Eye (tissue), 1 donor: ENCODE measurements at places on chromosomes 11 and 22.

DNA sequence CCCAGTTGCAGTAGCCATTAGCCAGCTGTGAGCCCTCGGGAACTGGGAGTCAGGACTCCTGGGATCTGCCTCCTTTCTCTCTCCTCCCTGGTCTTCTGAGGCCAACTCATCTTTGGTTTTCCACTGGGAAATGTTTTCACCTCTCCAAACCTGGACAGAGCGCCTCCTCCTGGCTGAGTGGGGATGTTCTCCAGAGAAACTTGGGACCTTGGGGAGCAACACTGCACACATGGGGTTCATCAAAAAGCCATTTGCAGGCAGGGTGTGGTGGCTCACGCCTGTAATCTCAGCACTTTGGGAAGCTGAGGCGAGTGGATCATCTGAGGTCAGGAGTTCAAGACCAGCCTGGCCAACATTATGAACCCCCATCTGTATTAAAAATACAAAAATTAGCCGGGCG is 145.4 kb downstream of the NECTIN1 start:
- no peak for DNase-seq

- no peak for DNase-seq
These were observed 81.0 kb upstream of the SNX19 start for GRCh38 chr11:130997278-130997677.

GRCh38 chr11:106186630-106187029 is 109.2 kb downstream of the AASDHPPT start:
- DNase-seq, result no peak

DNA sequence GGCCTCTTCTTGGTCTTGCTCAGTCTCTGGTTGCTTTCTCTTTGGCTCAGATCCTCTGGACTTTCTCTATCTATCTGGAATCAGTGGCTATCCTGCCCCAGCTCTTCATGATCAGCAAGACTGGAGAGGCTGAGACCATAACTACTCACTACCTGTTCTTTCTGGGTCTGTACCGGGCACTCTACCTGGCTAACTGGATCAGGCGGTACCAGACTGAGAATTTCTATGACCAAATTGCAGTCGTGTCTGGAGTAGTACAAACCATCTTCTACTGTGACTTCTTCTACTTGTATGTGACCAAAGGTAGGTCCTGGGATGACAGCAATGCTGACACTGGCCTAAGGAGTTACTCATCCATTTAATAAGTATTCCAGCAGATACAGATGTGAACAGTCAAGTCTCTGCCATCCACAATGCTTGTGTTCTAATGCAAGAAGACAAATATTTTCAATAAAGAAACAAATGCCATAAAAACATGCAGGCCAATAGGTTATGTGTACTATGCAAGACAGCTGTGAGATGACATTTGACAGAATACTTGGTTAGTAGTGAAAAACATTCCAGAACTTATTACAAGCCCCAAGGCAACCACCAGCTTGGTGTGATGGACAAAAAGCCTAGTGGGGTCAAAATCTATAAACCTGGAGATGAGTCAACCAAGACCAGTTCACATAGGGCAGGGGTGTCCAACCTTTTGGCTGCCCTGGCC is 13.4 kb downstream of the KDELR3 start:
- no peak for DNase-seq

- no peak for DNase-seq
These were observed 5.8 kb upstream of the KDM2A start for GRCh38 chr11:67113231-67113721.

GRCh38 chr11:46248289-46249102 is 29.0 kb upstream of the CREB3L1 start:
- DNase-seq, result no peak

DNA sequence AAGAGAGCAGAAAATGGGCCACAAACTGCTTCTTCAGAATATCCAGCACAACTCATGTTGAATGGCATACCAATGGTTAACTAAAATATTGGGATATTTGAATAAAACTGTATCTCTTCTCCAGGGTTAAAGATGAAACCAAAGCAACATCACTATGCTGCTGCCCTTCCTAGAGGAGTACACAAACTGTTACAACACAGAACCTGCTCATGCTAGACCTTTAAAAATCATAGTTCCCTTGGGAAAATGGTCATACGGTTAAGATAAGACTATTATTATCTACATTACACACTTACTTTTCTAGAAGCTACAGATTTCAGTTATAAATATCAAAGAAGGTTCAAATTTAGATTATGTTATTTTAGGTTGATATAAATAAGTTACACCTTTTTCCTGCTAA is 78.6 kb upstream of the TP53AIP1 start:
- no peak for DNase-seq

- DNase-seq, result no peak
These were observed 23.2 kb downstream of the TBX1 start for GRCh38 chr22:19783586-19784383.

- DNase-seq, result no peak
These were observed 57.2 kb downstream of the SPECC1L start for GRCh38 chr22:24327832-24328231.

DNA sequence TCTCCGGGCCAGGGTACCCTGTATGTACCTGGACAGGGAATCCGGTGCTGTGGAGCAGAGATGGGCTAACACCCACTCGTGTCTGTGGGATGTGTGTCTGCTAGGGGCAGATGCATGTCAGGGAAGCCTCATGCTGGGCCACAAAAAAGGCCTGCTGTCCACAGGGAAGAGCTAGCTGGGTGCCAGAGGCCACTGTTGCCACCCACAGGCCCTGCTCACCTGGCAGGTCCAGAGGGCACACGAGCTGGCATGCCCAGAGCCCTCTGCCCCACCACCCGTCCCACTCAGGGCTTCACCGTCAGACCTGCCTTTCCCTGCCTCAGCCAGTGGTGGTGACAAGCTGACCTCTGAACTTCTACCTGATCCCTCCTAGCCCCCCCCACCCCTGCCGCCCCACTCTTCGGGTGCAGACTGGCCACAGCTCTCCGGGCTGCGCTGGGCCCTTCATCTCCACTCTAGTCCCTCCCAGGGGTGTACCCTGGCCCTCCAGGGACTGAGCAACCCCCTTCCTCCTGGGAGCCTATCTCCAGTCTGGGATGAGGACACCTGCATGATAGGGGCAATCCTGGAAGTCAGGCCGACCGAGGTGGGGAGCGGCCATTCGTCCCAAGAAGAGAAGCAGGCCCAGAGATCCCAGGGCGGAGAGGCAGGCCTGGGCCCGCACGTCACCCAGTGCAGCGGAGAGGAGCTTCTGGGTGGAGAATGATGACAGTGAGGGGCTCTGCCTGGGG is 1.4 kb downstream of the SLC25A22 start:
- no peak for DNase-seq

DNA sequence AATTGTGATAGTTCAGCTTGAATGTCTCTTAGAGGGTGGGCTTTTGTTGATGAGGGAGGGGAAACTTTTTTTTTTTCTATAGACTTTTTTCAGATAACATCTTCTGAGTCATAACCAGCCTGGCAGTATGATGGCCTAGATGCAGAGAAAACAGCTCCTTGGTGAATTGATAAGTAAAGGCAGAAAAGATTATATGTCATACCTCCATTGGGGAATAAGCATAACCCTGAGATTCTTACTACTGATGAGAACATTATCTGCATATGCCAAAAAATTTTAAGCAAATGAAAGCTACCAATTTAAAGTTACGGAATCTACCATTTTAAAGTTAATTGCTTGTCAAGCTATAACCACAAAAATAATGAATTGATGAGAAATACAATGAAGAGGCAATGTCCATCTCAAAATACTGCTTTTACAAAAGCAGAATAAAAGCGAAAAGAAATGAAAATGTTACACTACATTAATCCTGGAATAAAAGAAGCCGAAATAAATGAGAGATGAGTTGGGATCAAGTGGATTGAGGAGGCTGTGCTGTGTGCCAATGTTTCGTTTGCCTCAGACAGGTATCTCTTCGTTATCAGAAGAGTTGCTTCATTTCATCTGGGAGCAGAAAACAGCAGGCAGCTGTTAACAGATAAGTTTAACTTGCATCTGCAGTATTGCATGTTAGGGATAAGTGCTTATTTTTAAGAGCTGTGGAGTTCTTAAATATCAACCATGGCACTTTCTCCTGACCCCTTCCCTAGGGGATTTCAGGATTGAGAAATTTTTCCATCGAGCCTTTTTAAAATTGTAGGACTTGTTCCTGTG is 3.9 kb downstream of the MALAT1 start:
- peak; percentile 88 for DNase-seq

DNA sequence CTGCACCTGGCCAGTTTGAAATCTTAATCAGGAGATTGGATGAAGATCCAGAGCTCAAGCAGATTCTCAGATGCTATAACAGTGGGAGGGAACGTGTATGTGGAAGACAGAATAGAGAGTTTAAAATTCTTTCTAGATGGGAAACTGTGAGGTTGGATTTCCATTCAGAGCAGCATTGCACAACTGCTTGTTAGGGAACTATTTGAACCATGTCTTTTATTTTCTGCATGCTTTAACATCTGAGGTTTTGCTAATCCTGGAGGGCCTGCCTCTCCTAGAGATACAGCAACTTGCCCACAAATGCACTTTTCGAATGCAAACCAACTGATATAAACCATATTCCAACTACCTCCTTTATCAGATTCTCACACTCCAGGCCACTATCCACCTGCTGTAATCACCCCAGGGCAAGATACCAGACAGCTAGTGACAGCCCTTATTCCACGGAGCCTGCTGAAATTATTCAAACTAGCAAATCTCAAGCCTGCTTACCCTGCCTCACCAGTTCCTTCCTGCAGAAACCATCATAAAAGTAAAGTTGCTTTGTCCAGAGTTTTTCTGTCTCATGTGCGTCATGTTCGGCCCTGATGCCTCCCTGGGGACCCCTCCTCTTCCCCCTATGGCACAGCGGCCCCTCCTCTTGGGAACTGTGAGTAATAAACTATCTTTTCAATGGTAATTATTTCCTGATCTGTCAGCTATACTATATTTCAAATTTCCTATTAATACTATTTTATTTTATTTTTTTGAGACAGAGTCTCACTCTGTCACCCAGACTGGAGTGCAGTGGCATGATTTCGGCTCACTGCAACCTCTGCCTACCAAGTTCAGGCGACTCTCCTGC is 18.4 kb upstream of the SEC14L4 start:
- DNase-seq, result no peak

GRCh38 chr11:19723572-19724342 is 11.1 kb downstream of the NAV2 start:
- peak; percentile 46 for DNase-seq

GRCh38 chr22:38295339-38295738 is 21.9 kb downstream of the CSNK1E start:
- DNase-seq, result no peak

- no peak for DNase-seq
These were observed 6.4 kb downstream of the SELENOM start for GRCh38 chr22:31100762-31101525.

DNA sequence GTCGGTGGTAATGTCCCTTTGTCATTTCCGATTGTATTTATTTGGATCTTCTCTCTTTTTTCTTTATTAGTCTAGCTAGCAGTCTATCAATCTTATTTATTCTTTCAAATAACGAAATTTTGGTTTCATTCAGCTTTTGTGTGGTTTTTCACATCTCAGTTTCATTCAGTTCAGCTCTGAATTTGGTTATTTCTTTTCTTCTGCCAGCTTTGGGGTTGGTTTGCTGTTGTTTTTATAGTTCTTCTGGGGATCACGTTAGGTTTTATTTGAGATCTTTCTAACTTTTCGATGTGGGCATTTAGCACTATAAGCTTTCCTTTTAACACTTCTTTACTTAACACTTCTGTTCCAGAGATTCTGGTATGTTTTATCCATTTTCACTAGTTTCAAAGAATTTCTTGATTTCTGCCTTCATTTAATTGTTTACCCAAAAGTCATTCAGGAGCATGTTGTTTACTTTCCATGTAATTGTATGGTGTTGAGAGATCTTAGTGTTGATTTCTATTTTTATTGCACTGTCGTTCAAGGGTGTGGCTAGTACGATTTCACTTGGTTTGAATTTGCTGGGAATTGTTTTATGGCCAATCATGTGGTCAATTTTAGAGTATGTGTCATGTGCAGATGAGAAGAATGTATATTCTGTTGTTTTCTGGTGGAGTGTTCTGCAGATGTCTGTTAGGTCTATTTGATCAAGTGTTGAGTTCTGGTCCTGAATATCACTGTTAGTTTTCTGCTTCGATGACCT is 7.7 kb upstream of the SCGB1D1 start:
- no peak for DNase-seq

DNA sequence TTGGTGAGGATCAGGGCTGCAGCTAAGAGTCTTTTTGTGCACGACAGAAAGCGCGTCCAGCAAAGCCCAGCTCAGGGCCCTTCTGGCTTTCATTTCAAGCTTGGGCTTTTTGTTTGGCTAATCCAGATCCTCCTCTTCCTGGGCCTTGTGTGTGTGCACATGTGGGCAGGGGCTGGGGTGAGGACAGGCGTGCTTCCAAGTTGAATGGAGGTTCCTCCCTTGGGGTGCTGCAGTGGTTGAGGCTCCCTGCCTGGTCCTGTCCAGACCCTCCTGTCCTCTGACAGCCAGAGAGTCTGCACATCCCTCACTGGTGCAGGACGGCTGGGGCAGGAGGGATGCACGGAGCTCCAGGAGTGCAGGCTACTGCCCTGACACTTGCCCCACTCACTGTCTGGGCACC is 62.0 kb upstream of the NECTIN1 start:
- DNase-seq, result no peak

- no peak for DNase-seq
These were observed 17.2 kb upstream of the CTSD start for GRCh38 chr11:1780700-1781592.

DNA sequence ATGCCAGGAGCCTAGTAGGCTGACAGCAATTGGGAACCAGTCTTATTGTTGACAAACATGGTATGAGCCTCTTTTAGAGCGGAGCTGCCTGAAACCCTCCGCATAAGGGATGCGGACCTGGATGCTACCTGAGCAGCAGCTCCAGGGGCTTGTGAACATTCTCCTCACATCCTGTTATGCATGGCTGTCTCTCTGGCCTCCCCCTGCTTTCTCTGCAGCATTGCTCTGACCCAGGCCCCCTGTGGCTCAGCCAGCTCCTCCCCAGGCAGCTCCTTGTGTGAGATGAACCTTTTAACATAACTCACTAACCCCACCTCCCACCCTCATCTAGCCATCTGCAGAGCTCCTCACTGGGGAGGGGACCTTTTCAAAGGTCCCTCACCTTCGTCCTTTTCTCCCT is 6.0 kb downstream of the BMAL1 start:
- DNase-seq, result peak; percentile 41

DNA sequence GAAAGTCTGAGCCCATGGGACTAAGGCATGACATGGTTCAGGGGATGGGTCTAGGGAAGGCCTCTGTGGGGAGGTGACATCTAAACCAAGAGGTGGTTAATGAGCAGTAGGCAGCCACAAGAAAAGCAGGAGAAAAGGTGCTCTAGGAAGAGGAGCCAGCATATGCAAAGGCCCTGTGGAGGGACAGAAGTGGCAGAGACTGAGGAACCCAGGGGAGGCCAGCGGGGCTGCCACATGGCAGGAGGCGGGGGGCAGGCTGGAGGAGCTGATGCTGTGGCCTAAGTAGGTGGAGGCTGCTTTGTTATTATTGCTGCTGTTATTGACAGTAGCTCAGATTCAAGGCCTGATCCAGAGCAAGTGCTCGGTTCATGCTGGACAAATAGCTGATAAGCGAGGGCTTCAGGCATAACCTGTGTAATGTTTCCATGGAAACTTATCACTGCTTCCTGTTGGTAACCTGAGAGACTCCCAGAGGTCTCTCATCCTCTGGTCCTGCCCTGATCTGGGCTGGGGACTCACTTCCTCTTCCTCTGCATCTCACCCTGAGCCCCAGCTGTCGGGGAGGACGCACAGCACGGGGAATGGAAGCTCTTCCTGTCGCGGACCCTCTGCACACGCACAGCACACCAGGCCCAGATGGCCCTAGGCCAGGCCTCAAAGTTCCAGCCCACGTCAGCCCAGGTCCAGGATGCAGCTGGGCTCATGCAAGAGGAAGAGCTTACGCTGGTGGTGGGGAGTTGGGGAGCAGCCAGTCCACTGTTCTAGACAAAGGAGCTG is 75.2 kb upstream of the TP53I11 start:
- peak; percentile 54 for DNase-seq

GRCh38 chr11:61762798-61763197 is 10.4 kb downstream of the MYRF start:
- peak; percentile 59 for DNase-seq
